ENCODE measurements at places on chromosomes 5 and 9.

DNA sequence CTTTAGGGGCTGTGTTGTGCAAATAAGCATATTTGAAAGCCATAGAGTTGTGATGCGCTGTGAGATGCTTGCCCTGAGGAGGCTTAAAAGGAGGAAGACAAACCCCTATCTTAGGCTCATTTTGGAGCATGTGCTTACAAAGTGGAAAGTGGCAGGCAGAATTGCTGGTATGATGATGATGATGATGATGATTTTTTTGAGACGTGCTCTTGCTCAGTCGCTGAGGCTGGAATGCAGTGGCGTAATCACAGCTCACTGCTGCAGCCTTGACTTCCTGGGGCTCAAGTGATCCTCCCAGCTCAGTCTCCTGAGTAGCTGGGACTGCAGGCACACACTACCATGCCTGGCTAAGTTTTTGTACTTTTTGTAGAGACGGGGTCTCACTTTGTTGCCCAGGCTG, 1.7 kb downstream of the CNOT8 start:
- DNase-seq: no peak

- DNase-seq: no peak
Observed at GRCh38 chr9:99264070-99264680, 42.1 kb downstream of the SEC61B start.

- DNase-seq: no peak
Observed at GRCh38 chr5:31598640-31599611, 40.0 kb upstream of the PDZD2 start.

GRCh38 chr5:161700065-161700464, 14.5 kb downstream of the GABRA6 start:
- DNase-seq: no peak
